Neural progenitor cell (in vitro differentiated cells): ENCODE measurements at places on chromosomes 12 and 14.
A peak's percentile ranks its signal among the peaks of the same experiment; 100 is the strongest.

- DNase-seq: peak; percentile 32
Measured at GRCh38 chr12:69105101-69105962, 134.0 kb upstream of the CPSF6 start.

DNA sequence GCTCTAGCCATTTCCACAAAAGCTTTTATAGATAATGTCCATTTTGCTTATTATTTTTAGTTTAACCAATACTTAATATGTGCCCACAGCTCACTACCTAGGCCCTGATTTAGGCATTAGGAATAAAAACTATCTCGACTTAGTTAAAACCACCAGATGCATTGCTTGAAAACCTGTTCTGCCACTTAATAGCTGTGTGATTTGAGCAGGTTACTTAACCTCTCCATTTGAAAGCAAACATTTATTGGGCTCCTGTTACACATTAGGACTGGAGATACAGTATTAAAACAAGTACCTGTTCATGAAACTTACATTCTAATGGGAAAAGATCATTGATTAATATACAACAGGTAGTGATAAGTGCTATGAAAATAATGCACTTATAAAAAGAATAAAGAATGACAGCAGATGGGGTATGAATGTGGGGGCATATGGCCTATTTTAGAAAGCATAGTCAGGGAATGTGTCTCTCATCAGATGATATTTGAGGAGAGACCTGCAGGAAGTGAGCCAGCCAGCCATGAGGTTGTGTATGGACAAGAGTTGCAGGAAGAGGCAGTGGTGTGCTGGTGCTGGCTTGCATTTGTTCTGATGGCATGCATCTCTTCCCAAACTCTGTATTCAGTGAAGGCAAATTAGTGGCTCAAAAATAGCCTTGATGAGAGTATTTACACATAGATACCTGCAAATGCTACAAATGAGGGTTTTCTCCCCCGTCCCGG lies 34.3 kb downstream of the NOPCHAP1 start:
- DNase-seq: no peak

GRCh38 chr14:33736979-33737378 lies 213.9 kb downstream of the EGLN3 start:
- no peak for DNase-seq

DNA sequence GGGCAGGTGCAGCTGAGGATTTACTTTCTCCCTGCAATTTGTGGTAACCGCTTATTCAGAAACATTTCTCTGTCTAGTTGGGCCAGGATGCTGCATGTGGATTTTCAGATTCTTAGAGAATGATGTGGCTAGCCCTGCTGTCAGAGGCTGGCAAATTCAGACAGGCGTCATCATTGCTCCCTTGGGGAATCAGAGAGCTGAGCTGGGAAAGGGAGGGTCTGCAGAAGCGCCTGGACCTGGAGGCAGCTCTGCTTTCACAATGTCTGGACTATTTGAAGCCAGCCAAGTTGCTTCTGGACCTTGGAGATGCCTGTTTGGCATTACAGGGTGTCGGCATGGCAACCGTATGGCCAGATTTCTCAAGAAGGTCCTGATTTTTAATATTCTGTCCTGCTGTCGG lies 3.4 kb downstream of the GALNT16 start:
- no peak for DNase-seq

GRCh38 chr12:28223025-28223554 lies 32.8 kb downstream of the CCDC91 start:
- DNase-seq: no peak

DNA sequence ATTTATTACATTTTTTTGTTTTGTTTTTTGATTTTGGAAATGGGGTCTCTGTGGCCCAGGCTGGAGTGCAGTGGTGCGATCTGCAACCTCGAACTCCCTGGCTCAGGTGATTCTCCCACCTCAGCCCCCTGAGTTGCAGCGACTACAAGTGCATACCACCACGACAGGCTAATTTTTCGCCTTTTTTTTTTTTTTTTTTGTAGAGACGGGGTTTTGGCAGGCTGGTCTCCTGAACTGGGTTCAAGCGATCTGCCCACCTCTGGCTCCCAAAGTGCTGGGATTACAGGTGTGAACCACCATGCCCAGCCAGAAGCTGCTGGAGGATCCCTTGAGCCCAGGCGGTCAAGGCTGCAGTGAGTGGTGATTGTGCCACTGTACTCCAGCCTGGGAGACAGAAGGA lies 2.3 kb downstream of the MON2 start:
- DNase-seq: no peak

GRCh38 chr14:76237349-76237990 lies 85.7 kb downstream of the GPATCH2L start:
- peak; percentile 52 for DNase-seq

- DNase-seq: no peak
Measured at GRCh38 chr14:79965896-79966295, 245.4 kb downstream of the DIO2 start.

- DNase-seq: no peak
Measured at GRCh38 chr12:3473844-3474243, 17.2 kb upstream of the PRMT8 start.

DNA sequence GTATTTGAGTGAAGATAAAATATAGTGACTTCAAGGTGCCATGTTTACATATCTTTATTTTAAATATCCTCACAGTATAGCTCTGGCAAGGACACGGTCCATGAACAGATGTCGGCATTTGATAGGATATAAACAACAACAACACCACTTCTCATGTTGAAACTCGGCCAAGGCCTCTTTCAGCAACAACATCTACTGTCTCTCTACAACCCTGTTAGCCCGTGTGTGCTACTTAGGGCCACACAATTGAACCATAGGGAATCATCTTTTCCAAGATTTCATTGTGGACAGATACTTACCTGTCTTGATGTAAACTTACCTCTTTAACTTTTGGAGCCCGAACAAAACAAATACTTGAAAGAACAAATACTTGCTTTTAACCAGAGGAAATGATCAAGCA lies 168.7 kb upstream of the SSTR1 start:
- DNase-seq: no peak

DNA sequence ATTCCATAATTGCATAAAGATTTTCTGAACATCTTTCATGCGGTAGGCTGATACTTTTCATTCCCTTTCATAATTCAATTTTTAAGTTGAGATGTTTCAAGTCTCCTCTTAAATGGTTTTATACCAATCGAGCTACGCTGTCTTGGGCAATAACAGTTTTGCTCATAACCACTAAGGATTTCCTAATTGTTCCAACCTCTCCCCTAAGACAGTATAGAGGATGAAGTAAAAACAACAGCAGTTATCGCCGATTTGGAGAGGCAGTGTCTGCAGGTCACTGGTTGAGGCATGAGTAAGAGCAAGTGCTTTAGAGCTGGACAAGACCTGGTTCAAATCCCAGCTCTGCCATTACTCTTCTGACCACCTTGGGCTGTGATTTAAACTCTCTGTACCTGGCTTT lies 6.9 kb upstream of the MED13L start:
- no peak for DNase-seq
